Gastrocnemius medialis (tissue), 4 donors: ENCODE measurements at places on chromosomes 11 and 22.

GRCh38 chr11:114132417-114132816 lies 72.9 kb downstream of the ZBTB16 start:
- H3K27ac ChIP-seq = peak overlapping the region; percentile 94
- peaks cover 5% of the 10 kb centered on the region for H3K36me3 ChIP-seq
- peak overlapping the region; percentile 36 for H3K4me3 ChIP-seq
- peaks cover 99% of the 10 kb centered on the region for H3K4me1 ChIP-seq
- no peaks in the 10 kb centered on the region for H3K27me3 ChIP-seq
- no peak for DNase-seq

DNA sequence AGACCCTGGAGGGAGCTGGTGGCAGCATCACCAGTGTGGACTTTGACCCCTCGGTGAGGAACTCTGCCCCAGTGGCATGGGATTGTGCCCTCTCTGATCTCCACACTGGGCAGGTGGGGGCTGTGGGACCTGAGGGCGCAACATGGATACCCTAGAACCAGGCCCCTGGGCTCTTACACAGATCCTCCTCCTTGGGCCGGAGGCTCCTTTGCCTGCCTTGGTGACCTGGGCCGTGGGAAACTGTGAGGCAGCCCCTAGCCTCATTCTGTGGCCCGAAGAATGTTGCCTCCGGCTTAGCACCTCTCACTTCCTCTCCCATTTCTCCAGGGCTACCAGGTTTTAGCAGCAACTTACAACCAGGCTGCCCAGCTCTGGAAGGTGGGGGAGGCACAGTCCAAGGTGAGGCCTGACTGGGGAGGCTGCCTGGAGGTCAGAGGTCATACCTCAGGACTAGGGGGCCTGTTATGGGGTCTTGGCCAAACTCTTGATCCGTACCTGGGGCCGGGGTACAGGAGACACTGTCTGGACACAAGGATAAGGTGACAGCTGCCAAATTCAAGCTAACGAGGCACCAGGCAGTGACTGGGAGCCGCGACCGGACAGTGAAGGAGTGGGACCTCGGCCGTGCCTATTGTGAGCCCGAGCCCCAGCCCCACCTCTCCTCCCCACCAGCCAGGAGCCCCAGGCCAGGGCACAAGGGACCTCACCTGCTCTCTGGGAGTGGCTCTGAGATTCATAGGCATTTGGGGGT lies 12.2 kb downstream of the ATG16L2 start:
- no peaks in the 10 kb centered on the region for H3K27me3 ChIP-seq
- H3K4me3 ChIP-seq = no peak overlapping the region
- H3K27ac ChIP-seq = no peak overlapping the region
- no peaks in the 10 kb centered on the region for H3K36me3 ChIP-seq

- H3K27ac ChIP-seq = no peak overlapping the region
- H3K4me3 ChIP-seq = no peak overlapping the region
- H3K4me1 ChIP-seq = no peaks in the 10 kb centered on the region
- DNase-seq = no peak
- H3K27me3 ChIP-seq = no peaks in the 10 kb centered on the region
Measured at GRCh38 chr11:88701816-88702215, 364.0 kb downstream of the GRM5 start.

- peaks cover 9% of the 10 kb centered on the region for H3K27me3 ChIP-seq
- H3K27ac ChIP-seq = no peak overlapping the region
- no peak overlapping the region for H3K4me3 ChIP-seq
Measured at GRCh38 chr11:69686856-69687255, 11.7 kb upstream of the LTO1 start.

GRCh38 chr11:69637941-69638871 lies 2.8 kb upstream of the CCND1 start:
- H3K4me1 ChIP-seq = peaks cover 35% of the 10 kb centered on the region
- DNase-seq = no peak
- H3K36me3 ChIP-seq = no peaks in the 10 kb centered on the region
- H3K27me3 ChIP-seq = peaks cover 52% of the 10 kb centered on the region
- no peak overlapping the region for H3K27ac ChIP-seq
- peak overlapping the region; percentile 45 for H3K4me3 ChIP-seq

GRCh38 chr11:97325693-97326092 lies 935.9 kb downstream of the JRKL start:
- H3K4me1 ChIP-seq = no peaks in the 10 kb centered on the region
- H3K27me3 ChIP-seq = no peaks in the 10 kb centered on the region
- no peaks in the 10 kb centered on the region for H3K36me3 ChIP-seq
- no peak overlapping the region for H3K4me3 ChIP-seq

GRCh38 chr22:37742376-37743171 lies 45.7 kb downstream of the TRIOBP start:
- DNase-seq = peak; percentile 52
- no peak overlapping the region for H3K27ac ChIP-seq
- no peak overlapping the region for H3K4me3 ChIP-seq
- peaks cover 10% of the 10 kb centered on the region for H3K4me1 ChIP-seq
- no peaks in the 10 kb centered on the region for H3K27me3 ChIP-seq
- no peaks in the 10 kb centered on the region for H3K36me3 ChIP-seq

- H3K4me3 ChIP-seq = peak overlapping the region; percentile 57
- no peak for DNase-seq
- peaks cover 7% of the 10 kb centered on the region for H3K4me1 ChIP-seq
- no peaks in the 10 kb centered on the region for H3K36me3 ChIP-seq
- H3K27ac ChIP-seq = no peak overlapping the region
Measured at GRCh38 chr11:6927030-6927617, 898 bp downstream of the ZNF215 start.

GRCh38 chr22:30459181-30460052 lies 12.4 kb downstream of the SEC14L3 start:
- H3K27me3 ChIP-seq = no peaks in the 10 kb centered on the region
- no peaks in the 10 kb centered on the region for H3K36me3 ChIP-seq
- no peak overlapping the region for H3K4me3 ChIP-seq
- H3K4me1 ChIP-seq = no peaks in the 10 kb centered on the region
- no peak overlapping the region for H3K27ac ChIP-seq
- DNase-seq = no peak

- H3K4me3 ChIP-seq = no peak overlapping the region
- DNase-seq = peak; percentile 4
- H3K36me3 ChIP-seq = no peaks in the 10 kb centered on the region
- H3K27ac ChIP-seq = peak overlapping the region; percentile 44
- no peaks in the 10 kb centered on the region for H3K27me3 ChIP-seq
Measured at GRCh38 chr11:73623686-73624085, 22.7 kb upstream of the PLEKHB1 start.

DNA sequence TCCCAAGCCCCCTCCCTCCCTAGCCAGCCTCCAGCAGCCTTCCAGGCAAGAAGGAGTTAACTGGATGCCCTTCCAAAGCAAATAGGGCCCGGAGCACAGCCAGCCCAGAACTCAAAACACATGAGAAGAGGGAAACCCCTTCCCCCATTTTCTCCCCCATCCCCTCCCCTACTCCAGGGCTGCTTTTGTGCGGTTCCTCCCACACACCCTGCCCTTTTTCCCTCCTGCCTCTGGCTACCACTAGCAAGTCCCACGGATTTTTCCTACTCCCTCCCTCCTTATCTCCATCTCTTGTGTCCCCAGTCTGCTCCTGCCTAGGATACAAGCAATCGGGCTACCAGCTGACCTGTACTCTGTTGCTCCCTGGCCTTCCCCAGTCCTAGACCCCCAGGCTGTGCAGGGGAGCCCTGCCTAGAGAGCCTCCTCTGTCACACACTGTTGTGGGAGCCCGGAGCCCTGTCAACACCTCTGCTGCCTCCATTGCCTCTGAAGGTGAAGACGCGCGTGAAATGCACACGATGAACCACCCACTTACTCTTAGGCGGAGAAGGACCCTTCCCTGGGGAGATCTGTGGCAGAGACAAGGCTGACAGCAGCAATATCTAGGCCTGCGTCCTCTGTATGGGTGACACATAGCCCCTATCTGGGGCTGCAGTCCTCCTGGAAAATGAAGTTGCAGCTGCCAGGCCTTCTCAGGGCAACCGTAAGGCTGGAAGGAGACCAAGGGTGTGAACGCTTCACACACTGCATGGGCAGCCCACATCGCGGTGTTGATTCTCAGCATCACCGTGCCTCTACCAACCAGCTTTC lies 282.8 kb downstream of the MN1 start:
- peaks cover 4% of the 10 kb centered on the region for H3K4me1 ChIP-seq
- H3K27me3 ChIP-seq = no peaks in the 10 kb centered on the region
- H3K36me3 ChIP-seq = no peaks in the 10 kb centered on the region
- no peak overlapping the region for H3K27ac ChIP-seq
- no peak overlapping the region for H3K4me3 ChIP-seq

- H3K4me1 ChIP-seq = peaks cover 9% of the 10 kb centered on the region
- no peak overlapping the region for H3K4me3 ChIP-seq
- H3K36me3 ChIP-seq = no peaks in the 10 kb centered on the region
- no peak overlapping the region for H3K27ac ChIP-seq
- DNase-seq = no peak
Measured at GRCh38 chr11:70472240-70472639, 73.9 kb downstream of the CTTN start.

- peaks cover 5% of the 10 kb centered on the region for H3K27me3 ChIP-seq
- H3K4me1 ChIP-seq = no peaks in the 10 kb centered on the region
- DNase-seq = no peak
- no peak within 1 kb of the TSS for H3K4me3 ChIP-seq
- H3K36me3 ChIP-seq = no peaks in the 10 kb centered on the region
Measured at GRCh38 chr22:41951898-41952474, at the start of gene SMIM45. SMIM45 (plus strand) TSS chr22:41952150.

- no peak overlapping the region for H3K4me3 ChIP-seq
- H3K27ac ChIP-seq = peak overlapping the region; percentile 69
- H3K27me3 ChIP-seq = no peaks in the 10 kb centered on the region
Measured at GRCh38 chr11:126334659-126335462, 20.6 kb upstream of the ST3GAL4 start.

DNA sequence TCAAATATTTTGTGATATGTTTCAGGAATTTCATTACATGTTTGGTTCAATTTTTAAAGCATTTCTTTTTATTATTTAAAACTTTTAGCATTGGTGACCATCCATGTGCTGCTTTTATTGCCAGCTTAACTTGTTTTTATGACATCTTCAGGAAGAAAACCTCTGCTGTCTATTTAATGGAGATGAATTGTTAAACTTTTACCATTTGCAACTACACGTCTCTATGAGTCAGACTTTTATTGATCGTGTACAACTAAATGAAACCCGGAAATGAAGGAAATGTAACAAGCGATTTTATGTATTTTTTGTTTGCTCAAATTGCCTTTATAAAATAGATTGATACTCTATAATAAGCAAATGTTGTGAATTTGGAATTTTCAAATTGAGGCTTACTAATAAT lies 113.0 kb downstream of the PTPRJ start:
- no peaks in the 10 kb centered on the region for H3K27me3 ChIP-seq
- no peaks in the 10 kb centered on the region for H3K36me3 ChIP-seq
- DNase-seq = no peak
- H3K27ac ChIP-seq = no peak overlapping the region
- H3K4me3 ChIP-seq = no peak overlapping the region

DNA sequence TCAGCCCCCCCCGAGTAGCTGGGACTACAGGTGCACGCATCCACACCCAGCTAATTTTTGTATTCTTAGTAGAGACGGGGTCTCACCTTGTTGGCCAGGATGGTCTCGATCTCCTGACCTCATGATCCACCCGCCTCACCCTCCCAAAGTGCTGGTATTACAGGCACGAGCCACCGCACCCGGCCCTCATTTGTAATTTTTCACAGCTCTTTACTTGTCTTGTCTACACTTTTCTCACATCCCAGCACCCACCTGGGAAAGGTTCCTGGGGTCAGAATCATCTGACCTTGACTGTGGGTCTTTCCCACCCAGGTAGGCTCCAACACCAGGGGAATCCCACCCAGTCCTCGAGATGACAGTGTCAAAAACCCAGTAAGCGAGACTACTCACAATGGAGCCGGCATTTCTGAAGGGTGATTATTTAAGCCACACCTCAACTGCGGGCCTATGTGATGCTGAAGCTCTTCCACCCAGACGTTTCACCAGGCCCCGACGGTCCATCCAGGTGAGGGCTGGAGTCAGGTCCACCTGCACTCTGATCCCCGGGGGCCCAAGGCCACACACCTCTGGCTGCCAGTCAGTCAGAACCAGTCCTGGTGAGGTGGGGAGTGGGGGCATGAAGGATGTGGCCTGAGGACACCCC lies 23.4 kb downstream of the CELSR1 start:
- H3K4me1 ChIP-seq = no peaks in the 10 kb centered on the region
- H3K4me3 ChIP-seq = no peak overlapping the region
- H3K36me3 ChIP-seq = no peaks in the 10 kb centered on the region
- no peaks in the 10 kb centered on the region for H3K27me3 ChIP-seq
- no peak for DNase-seq

GRCh38 chr11:16896729-16897469 lies 117.3 kb downstream of the PLEKHA7 start:
- H3K4me1 ChIP-seq = no peaks in the 10 kb centered on the region
- H3K36me3 ChIP-seq = no peaks in the 10 kb centered on the region
- DNase-seq = no peak
- no peaks in the 10 kb centered on the region for H3K27me3 ChIP-seq
- H3K4me3 ChIP-seq = no peak overlapping the region

DNA sequence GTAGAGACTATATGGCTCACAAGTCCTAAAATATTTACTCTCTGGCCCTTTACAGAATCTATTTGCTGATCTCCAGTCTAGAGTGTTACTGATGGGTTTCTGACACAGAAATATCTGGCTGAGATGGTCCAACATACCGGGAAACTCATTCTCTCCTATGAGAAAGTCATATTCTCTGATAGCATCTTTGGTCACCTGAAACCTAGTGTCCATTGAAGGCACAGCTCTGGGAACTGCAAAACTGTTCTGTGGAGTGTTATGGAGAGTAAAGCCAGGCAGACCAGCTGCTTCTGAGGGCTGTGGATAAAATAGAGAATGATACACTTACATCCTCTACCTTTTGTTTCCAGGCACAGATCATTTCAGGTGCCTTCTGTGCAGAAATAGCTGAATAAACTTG lies 2.5 kb upstream of the C11orf24 start:
- no peak overlapping the region for H3K4me3 ChIP-seq
- peaks cover 21% of the 10 kb centered on the region for H3K4me1 ChIP-seq
- H3K27me3 ChIP-seq = no peaks in the 10 kb centered on the region
- H3K36me3 ChIP-seq = no peaks in the 10 kb centered on the region
- H3K27ac ChIP-seq = no peak overlapping the region
- no peak for DNase-seq

DNA sequence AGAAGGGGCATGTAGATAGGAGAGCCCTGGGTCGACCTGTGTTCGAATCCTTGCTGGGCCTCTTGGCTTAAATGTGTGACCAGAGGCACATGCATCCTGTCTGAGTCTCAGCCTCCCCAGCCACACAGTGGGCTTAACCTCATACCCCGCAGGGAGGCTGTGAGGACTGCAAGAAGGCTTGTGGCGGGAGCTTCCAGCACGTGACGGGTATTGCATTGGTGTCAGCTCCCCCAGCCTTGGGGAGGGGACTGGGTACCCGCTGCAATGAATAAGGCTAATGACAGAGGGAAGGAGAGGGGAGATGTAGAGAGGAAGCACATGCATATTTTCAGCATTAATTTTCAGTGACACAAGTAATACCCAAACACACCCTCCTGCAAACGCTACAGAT lies 8.1 kb downstream of the RASD2 start:
- no peak overlapping the region for H3K27ac ChIP-seq
- peaks cover 20% of the 10 kb centered on the region for H3K4me1 ChIP-seq
- H3K27me3 ChIP-seq = no peaks in the 10 kb centered on the region
- H3K36me3 ChIP-seq = no peaks in the 10 kb centered on the region
- H3K4me3 ChIP-seq = no peak overlapping the region
- DNase-seq = no peak

- no peak overlapping the region for H3K4me3 ChIP-seq
- no peaks in the 10 kb centered on the region for H3K27me3 ChIP-seq
- peak overlapping the region; percentile 42 for H3K27ac ChIP-seq
- no peak for DNase-seq
Measured at GRCh38 chr11:20474176-20474881, 86.8 kb downstream of the PRMT3 start.

GRCh38 chr11:20311444-20311843 lies 52.1 kb upstream of the HTATIP2 start:
- no peak overlapping the region for H3K27ac ChIP-seq
- H3K4me3 ChIP-seq = no peak overlapping the region
- H3K27me3 ChIP-seq = no peaks in the 10 kb centered on the region
- no peak for DNase-seq
- H3K4me1 ChIP-seq = no peaks in the 10 kb centered on the region
